Fibroblast of villous mesenchyme (primary cell): ENCODE measurements at places on chromosomes 13 and 19. TPM values are rescaled to one million over a fixed set of nuclear protein-coding genes. Genes with fewer than 3 reads are reported as not detected.

GRCh38 chr19:1151917-1152587 lies 22.0 kb downstream of the SBNO2 start:
- DNase-seq, result no peak

DNA sequence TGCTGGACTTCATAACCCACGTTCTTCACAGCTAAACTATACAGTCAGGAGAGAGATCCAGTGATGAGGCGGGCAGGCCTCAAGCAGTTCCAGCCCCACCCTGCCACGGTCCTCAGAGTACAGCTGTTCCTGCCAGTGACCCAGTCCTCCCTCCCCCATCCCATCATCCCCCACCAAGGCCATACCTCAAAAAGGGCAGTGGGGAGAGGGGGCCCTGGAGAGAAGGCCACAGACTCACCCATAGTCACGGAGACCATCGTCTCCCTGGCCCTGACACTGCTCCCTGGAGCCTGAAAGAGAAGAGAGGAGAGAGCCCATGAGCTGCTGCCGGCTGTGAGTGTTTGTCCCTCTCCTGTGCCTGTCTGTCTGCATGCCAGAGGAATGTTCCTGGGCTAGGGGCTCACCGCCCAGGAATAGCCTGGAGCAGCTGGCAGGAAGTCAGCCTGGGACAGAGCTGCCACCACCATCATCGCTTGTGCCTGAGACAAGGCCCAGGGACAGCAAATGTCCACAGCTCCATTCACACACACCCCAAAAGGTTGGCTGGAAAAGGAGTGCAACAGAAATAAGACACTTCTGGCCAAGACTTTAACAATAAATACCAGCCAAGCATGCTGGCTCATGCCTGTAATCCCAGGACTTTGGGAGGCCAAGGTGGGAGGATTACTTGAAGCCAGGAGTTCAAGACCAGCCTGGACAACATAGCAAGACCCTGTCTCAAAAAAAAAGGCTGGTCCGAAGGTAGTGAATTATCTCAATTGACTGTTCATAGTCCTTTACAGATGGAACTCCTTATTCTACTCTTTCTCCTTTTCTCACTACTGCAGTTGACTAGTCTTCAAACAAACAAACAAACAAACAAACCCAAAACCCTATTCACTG lies 6.4 kb downstream of the C19orf47 start:
- DNase-seq, result no peak

GRCh38 chr19:44696939-44697669 lies 1.8 kb upstream of the CEACAM16 start:
- no peak for DNase-seq

GRCh38 chr19:19105365-19106055 lies 32.8 kb downstream of the TMEM161A start:
- DNase-seq, result peak; percentile 68

DNA sequence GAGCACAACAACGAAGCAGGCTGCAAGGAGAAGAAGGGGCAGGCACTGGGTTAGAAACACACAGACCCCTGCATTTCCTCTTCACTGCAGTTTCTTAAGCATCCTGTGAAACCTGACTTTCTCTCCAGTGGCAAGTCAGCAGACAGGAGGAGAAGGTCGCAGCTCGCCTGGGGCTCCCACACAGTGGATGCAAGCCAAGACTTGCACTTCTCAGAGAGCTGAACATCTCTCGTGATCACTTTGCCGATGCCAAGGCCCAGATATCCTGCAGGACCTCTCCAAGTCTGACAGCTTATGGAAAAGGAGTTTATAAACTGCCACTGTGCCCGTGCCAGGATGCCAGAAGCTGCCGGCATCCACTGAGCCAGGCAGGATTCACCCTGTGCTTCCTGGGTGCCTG lies 18.4 kb downstream of the TMEM272 start:
- peak; percentile 22 for DNase-seq

DNA sequence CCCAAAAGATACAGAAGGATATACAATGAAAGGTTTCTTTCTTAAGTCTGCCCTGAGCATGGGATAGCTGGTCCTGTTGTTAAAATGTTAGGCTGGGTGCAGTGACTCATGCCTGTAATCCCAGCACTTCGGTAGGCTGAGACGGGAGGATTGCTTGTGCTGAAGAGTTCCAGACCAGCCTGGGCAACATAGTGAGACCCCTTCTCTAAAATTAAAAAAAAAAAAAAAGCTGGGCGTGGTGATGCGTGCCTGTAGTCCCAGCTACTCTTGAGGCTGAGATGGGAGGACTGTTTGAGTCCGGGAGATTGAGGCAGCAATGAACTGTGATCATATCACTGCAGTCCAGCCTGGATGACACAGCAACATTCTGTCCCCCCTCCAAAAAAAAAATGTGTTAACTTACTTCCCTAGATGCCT lies 52.5 kb upstream of the SHKBP1 start:
- DNase-seq, result no peak

DNA sequence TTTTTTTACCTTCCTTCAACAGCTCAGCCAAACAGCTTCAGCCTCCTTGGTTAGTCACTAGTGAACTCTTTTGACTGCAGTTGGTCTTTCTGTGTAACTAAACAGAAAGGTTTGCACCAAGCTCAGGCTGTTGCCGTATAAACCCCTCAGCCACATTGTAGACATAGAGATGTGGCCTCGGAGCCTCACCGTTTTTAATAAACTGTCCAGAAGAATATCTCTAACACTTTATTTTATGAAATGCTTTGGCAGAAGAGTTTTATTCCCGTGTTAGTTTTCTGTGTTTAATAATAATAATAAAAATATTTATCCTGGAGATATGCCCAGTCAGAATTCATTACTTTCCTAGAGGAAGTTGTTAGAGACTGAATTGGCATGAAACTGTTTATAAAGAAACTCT lies 171.7 kb upstream of the MAB21L1 start:
- peak; percentile 4 for DNase-seq

- no peak for DNase-seq
Measured at GRCh38 chr13:22049384-22049783, 378.5 kb downstream of the FGF9 start.

DNA sequence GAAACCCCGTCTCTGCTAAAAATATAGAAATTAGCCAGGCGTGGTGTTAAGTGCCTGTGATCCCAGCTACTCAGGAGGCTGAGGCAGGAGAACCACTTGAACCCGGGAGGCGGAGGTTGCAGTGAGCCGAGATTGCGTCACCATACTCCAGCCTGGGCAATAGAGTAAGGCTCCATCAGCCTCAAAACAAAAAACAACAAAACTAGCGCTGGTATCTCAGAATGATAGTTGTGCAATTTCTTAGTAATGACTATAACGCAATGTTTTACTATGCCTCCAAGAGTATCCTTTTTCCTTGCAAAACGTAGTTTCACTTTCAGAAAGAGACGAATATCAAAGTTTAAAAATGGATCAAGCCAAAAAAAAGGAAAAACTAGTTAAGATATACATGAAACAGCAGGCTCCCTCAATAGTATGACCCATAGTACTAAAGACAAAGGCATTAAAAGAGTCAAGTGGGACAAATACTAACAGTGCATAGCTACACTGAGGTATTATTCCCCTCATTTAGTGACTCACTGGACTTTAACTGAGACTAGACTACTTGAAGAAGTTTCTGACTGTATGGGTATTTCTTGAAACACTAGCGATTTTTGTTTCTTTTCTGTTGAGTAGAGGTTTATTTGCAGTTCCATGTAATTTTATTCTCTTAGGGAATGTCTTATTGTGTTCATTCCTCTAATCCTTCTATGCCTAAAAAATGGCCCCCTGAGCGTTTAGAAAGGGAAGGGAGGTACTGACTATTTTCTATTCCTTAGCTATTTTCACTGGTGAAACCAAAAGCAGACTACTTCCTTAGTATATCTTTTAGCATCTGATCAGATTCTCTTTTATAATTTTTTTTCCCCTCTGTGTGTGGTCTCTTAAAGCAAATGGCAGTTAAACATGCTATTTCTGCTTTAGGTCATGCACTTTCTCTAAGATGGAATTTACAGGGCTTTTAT lies 10.4 kb upstream of the ITM2B start:
- DNase-seq, result peak; percentile 89

DNA sequence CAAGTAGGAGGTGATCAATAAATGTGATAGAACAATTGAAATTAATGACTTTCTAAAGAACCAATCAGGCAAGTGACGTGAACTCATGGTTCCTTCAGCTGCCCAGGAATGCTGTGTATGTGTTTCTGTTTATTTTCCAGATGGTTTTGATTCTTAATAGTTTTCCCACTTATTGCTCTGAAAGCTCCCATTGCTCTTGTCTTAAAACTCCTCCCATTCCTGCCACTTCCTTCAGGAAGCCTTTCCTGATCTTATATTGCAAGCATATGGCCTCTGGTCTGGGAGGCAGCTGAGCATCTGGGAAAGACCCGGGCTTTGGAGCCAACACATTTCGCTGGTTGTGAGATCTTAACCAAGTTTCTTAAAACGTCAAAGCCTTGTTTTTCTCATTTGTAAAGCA lies 17.1 kb upstream of the LATS2 start:
- DNase-seq, result peak; percentile 57

GRCh38 chr19:29705706-29706105 lies 9.4 kb downstream of the C19orf12 start:
- no peak for DNase-seq

DNA sequence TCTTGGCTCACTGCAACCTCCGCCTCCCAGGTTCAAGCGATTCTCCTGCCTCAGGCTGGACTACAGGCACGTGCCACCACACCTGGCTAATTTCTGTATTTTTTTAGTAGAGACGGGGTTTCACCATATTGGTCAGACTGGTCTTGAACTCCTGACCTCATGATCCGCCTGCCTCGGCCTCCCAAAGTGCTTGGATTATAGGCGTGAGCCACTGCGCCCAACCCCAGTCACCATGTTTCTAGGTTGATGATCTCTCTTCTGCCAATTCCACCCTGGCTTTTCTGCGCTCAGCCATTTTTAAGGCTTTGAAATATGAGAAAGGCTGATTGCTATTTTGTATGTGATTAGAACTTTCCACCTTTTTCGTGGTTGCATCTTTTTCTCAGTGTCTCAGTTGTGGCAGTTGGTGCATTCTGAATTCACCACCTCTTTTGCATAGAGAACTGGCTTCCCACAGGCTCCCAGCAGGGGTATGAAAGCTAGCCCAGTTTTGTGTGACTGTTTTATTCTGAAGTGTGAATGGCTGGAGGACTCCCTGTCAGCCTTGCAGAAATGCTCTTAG lies 15.5 kb downstream of the CEACAM1 start:
- no peak for DNase-seq

Gene NRTN
- 0.32 TPM in 1 of 2 replicates, not detected in the other for total RNA-seq

Gene C19orf67
- total RNA-seq, result not detected in 2 replicates

Gene SYT3
- under 0.01 TPM in 1 of 2 replicates, not detected in the other for total RNA-seq

Gene FXYD7
- total RNA-seq, result under 0.01 TPM in 1 of 2 replicates, not detected in the other

Gene LIG1
- total RNA-seq, result 10.4 and 21.3 TPM in 2 replicates

Gene KLK2
- total RNA-seq, result not detected in 2 replicates

Gene MAG
- not detected in 2 replicates for total RNA-seq

Gene SMIM44
- not detected in 2 replicates for total RNA-seq

Gene DAND5
- total RNA-seq, result not detected in 2 replicates

Gene CEACAM20
- not detected in 2 replicates for total RNA-seq

Gene KLHL26
- total RNA-seq, result 2.6 and 3.5 TPM in 2 replicates
